BE2C (cell line): ENCODE measurements at places on chromosomes 7 and 10.

DNA sequence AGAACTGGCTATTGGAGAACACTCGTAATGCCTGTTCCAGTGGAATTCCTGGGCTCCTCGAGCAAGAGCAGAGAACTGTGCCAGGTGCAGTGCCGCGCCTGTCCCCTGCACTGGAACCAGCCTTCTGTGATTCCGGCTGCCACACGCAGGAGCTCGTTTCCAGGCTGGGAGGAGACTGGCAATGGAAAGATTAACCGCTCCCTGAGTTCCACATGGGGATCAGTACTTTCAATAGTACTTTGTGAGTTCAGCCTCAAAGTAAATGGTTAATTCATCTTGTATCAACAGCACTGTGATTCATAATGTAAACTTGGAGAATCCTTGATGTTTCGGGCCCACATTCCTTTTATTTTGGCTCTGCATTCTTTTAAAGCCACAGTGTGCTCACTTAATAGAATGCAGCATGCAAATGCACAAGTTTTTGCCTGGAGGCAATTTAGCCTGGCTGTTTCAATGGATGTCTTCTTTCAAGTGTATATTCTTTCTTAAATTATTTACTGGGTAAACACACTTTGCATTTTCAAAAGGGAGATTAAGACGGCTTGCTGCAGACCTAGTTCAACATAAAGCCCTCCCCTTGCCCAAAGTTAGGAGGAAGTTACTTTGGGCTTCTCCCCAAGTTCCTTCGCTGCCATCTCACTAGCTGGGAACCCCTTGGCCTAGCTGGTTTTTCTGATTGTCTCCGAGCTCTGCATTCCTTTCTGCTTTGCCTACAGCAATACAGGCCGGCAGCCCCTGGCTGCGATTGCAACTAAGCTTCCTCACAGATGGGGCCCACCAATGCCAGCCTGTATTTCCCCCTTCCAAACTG, 138.1 kb upstream of the TCF7L2 start:
- no peak for DNase-seq

- no peak for DNase-seq
These were observed 82.3 kb downstream of the ANKRD7 start for GRCh38 chr7:118306771-118307170.

GRCh38 chr10:6054884-6055283, 7.3 kb downstream of the IL2RA start:
- no peak for DNase-seq

- no peak for DNase-seq
These were observed 41.6 kb downstream of the ACSM6 start for GRCh38 chr10:95235676-95236067.

DNA sequence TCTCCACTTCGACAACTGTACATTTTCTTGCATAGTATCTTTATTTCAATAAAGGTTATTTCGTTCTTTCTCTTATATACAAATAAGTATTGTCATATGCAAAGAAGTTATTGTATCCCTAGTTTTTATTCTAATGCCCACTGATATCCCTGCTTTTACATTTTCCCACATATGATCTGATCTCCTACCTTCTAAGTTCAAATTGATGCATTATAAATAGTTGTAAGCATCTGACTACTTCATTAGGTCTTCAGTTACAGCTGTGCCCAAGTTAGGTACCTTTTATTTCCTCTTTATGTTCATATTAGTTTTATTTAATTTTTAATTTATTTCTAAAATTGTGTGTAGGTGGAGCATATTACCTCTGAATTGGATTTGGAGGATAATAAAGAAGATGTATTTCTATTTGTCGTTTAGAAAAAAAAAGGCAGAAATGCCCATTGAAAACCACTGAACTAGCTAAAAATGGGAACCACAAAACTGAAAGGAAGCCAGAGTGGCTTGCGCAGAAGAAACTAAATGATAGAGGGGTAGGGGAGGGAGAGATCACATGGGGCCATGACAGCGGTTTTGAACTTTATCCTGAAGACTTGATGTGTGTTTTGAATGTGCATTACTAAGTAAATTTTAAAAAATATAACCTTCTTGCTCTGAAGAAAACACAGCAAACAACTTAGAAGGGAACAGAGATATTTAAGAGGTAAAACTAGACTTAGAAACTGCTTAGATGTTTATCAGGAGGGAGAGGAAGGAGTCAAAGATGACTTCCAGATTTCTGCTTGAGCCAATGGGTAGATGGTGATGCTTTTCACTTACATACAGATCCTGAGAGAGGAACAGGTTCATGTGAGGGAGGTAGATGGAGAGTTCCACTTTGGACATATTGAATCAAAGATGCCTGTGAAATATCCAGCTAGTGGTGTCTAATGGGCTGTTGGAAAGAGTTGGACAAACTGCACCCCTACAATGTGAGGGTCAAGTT, 9.3 kb upstream of the ZC3HAV1L start:
- no peak for DNase-seq

GRCh38 chr7:149180722-149181449, 14.5 kb upstream of the ZNF282 start:
- no peak for DNase-seq

DNA sequence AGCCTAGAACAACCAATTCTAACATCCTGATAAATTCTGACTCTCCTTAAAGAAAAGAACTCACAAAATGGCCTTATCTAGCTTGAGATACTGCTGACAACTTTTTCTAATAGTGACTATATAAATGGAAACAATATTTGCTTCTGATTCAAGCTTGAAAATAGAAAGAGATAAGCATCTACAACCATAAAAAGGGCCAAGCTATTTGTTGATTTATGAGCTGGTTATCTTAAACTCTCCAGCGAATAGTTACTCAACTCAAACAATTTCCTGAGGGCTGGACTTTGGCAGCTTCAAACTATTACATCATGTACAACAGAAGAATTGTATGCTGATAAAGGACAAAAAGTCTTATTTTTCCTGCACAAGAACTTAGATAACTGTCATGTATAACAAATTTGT, 4.6 kb downstream of the USP54 start:
- DNase-seq, result no peak

DNA sequence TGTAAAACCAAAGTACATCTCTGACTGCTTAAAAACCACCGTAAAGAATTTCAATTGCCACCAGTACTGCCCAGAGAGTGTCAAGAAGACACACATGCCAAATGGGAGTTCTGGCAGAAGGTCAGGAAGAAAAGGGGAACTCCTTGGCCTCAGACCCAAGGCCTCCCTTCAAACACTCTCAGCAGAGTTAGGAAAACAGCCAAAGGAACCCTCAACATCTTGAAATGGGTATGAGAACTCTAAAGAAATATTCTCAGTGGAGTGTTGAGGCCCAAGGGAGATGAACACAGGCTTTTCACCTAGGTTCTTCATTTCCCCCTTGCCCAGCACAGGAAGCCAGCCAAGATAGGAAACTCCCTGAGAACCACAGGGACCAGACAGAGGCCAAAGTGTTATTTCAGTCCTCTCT, 96.1 kb upstream of the ASAH2 start:
- DNase-seq, result no peak

GRCh38 chr10:91977491-91977890, 53.9 kb downstream of the BTAF1 start:
- DNase-seq, result no peak

GRCh38 chr7:1668396-1669063, 1.5 kb upstream of the ELFN1 start:
- no peak for DNase-seq

- DNase-seq, result no peak
These were observed 23.3 kb downstream of the SEM1 start for GRCh38 chr7:96686305-96686704.

DNA sequence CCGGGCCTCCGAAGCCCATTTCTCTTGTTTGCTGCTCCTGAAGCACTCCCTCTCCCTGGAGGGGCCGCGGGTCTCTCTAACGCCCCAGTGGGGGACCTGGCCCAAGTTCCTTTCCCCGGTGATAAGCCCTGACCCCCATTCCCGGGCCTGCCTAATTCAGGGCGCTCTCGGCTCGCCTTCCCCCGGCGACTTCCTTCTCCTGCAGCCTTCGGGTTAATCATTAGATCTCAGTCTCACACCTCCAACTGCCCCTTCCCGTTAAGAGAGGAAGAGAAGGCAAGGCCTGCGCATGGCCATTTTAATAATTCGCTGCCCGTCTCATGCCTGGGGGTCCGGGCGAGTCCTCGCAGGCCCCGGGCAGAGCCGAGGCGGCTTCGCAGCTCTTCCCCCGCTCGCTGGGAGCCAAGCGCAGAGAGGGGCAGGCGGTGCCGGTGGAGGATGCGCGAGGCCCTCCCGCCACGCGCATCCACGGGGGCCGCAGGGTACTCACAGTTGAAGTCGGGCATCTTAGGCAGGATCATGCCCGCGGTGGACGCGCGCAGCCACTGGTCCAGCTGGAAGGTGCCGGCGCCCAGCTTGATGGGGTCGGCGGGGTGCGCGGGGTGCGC, 1.2 kb downstream of the MNX1 start:
- no peak for DNase-seq

- no peak for DNase-seq
These were observed 192.9 kb downstream of the EVX1 start for GRCh38 chr7:27435461-27435860.

DNA sequence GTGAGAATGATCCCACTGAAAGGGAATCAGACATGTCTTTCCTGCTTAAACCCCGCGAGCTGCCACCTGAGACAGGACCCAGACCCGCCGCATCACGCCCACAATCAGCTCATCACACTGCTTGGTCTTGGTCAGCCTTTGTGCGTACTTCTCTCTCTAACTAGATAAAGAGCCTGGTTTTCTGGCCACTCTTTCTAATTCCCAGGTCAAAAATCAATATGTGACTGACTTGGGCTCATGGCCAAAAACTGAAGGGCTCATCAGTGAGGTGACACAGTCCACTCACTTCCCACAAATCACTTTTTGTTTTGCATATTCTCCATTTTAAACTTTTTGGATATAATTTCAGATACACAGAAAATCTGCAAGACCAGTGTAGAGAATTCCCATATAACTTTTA, 247.3 kb downstream of the DIP2C start:
- no peak for DNase-seq

DNA sequence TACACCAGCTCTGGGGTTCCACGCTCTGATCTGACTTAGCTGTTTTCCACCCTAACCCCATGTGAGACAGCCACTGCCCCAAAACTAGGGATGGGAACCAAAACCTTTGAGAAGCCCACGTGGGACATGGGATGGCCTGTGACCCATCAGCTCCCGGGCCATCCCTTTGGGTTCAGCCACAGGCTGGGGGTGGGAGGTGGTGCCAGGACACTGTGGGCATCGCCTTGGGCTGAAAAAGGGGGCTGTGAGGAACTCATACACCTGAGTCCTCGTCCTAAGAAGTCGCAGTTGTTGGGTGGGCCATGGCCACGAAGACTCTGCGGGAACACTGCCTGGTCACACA, 379.1 kb downstream of the DNAJB6 start:
- DNase-seq, result no peak

DNA sequence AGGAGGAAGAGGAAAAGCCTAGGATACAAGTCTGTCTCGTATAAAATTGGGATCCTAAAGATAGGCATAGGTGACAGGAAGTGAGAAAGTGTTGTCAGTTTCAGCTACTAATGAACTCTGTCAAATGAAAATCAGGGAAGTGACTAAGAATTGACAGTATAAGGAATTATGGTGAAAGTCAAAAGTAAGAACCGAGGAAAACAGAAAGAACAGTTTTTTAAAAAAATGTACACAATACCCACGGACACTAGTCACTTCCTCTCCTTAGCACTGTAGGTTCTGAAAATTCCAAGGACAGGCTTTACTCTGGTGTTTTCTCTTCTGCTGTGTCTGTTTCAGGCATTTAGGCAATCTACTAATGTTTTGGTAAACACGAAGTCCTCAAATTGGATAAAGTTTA, 42.3 kb downstream of the ATAD1 start:
- no peak for DNase-seq

DNA sequence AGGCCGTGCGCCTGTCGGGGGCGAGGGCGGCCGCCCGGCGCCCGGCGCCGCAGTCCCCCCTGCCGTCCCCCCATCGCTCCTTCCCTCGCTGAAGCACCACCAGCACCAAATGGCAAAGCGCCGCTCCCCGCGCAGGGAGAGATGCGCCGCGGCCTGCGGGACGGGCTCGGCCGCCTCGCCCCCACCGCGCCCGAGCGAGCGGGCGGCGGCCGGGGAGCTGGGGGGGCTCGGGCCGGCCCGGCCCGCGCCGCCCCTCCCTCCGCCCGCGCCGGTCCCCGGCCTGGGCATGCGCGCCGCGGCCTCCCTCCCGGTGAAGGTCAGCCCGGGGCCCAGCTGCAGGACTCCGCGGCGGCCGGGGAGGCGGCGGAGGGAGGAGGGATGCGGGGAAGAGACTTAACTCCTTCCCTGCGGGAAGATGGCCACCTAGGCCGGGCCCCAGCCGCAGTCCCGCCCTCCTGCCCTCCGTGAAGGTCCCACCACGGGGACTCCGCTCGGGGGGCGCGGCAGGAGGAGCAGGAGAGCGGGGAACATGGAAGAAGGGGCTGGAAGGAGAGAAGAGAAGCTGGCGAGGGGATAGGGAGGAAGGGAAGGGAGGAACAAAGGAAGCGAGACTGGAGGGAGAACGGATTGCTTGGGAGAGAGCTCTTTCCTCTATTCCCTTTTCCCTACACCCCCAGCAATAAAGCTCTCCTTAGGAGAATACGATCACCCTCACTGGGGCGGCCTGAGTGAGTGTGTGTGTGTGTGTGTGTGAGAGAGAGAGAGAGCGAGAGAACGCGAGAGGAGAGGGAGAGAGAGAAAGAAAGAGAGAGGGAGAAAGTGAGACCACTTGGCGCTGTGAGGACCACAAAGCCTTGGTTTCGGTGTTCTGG, 3.4 kb upstream of the SMARCD3 start:
- DNase-seq, result peak; percentile 74

- DNase-seq, result no peak
These were observed 582.5 kb upstream of the MGMT start for GRCh38 chr10:128884496-128885072.

- DNase-seq, result no peak
These were observed 10.5 kb upstream of the KCP start for GRCh38 chr7:128920913-128921582.

DNA sequence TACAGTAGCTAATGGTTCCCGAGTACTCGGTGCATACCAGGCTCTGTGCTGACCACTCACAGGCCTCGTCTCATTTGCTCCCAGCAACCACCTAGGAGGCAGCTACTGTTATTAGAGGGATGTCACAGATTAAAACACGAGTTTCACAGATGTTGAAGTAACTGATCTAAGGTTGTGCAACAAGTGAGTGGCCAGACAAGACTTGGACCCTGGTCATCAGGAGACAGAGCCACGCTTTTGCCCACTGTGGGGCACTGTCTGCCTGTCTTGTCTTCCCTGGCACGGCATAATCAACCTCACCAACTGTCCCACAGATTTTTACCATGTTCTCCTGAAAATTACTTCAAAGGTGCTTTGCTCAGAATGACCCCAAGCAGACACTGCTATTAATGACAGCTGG, 111.6 kb upstream of the HABP2 start:
- no peak for DNase-seq

DNA sequence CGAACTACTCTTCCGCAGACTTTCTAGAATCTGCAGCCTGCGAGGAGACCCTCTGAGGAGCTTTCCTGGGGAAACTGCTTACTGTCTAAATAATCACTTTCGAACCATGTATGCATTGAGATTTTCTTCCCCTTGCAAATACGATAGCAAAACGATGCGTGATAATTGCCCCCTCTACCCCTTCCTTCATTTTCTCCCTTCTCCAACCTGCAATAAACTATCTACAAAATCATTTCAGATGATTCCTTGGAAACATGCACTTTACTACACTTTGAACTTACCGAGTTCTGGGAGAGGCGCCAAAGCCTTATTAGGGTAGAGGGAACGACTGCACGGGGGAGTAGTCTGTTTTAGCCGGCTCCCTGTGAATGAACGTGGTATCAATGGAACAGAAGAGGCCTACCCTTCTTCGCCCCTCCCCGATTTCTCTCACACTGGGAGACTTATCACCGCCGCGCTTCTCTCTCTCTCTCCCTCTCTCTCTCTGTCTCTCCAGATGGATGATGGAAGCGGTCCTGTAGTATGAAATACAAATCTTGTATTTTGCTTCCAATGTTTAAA, at the start of gene FGFBP3:
Gene FGFBP3, minus strand, starts transcription at position 370 of the 561 bp plus-strand sequence. CDS start 517 bp downstream, outside the sequence.
- peak; percentile 57 for DNase-seq
